ENCODE measurements at places on chromosomes 4 and X.

- DNase-seq: peak; percentile 37
Observed at GRCh38 chr4:153750197-153750817, 9.5 kb downstream of the RNF175 start.

GRCh38 chr4:185412412-185412811, 13.4 kb downstream of the UFSP2 start:
- DNase-seq: no peak

DNA sequence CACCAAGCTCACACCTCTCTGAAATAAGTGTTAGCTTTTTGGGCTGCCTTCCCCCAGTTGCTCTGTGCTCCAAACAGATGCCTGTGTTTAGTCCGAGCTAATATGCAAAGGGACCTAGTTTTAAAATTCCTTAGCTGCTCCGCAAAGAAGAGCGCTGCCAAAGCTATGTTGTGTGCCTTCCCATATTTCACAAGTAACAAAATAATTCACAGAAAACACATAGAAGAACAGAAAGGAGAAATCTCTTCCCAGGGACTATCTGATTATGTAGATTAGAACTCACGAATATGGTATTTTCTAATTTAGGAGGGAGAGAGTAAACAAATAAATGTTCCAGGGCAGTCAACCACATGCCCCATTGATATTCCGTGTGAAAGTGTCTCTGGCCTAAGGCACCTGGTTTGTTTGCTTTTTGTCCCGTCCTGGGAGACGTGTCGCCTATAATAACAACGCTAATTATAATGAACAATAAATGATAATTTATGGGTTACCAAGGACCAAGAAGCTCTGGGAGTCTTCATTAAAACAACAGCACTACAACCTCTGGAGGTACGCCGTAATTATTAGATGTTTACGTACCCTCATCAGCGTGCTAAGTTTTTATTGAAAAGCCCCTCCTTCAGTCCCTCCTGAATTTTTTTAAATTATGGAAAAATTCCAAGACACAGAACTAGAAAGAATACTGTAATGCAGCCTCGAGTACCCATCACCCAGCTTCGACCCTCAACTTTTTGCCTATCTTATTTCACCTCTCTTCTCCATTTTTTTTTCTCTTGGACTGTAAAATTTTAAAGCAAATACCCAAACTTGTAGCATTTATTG, 1.2 kb upstream of the CCNG2 start:
- DNase-seq: no peak

GRCh38 chrX:29617276-29617675, 598.1 kb upstream of the MAGEB2 start:
- no peak for DNase-seq

- no peak for DNase-seq
Observed at GRCh38 chr4:74031576-74031975, 6.9 kb downstream of the CXCL3 start.

DNA sequence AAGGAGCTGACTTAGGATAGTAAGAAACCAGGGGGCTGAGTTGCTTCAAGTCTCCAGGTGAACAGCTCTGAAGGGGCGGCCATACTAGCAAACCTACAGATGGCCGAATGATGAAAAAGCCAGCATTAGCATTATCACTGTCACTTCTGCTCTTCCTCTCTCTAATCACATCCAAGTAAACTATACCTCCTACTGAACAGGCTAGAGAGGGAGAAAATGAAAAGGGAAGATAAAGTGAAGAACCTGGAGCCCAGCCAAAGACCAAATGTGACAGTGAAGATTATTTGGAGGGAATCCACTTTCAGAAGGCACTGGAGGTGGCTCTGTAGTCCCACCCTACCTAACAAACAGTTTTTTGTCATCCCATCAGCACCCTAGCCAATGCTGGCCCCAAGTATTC, 50.4 kb upstream of the PRPS1 start:
- no peak for DNase-seq

- no peak for DNase-seq
Observed at GRCh38 chr4:68712207-68712606, 41.8 kb upstream of the UGT2B15 start.

DNA sequence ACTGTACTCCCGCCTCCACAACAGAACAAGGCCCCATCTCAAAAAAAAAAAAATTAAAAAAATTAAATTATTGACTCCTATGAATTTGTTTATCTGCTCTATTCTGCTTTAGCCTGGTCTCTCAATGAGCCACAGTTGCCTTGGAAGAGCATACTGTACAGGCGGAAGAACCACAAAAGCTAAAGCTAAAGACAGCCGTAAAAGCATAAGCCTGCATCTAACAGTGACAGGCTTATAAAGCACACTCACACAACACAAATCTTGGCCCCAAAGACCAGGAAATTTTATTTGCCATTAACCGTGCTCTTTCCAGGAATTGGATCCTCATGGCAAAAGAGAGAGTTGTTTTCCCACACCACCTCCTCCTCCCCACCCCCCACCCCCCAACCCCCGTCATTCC, 53.5 kb upstream of the KLF3 start:
- DNase-seq: no peak

GRCh38 chr4:81502564-81502963, 30.9 kb upstream of the RASGEF1B start:
- no peak for DNase-seq

- DNase-seq: no peak
Observed at GRCh38 chr4:89788206-89789072, 48.5 kb downstream of the SNCA start.

- no peak for DNase-seq
Observed at GRCh38 chrX:100606753-100607152, 22.0 kb downstream of the TNMD start.

DNA sequence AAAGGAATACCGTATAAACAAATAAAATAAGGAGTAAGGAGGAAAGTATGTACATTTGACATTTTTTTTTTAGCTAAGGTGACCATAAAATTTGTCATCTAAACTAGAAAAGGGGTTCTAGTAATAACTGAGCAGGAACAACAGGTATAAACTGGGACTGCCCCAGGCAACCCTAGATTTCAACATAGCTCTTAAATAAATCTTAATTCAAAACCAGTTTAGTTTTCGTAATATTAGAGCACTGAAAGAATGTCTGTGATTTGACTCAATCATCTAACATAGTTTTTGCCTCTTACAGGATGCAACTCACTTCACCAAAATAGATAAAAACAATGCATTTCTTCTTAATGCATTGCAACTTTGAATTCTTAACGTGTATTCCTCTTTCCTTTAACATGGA, 257.7 kb downstream of the ADAMTS3 start:
- DNase-seq: no peak

- DNase-seq: no peak
Observed at GRCh38 chr4:74838746-74839370, 44.5 kb upstream of the BTC start.

DNA sequence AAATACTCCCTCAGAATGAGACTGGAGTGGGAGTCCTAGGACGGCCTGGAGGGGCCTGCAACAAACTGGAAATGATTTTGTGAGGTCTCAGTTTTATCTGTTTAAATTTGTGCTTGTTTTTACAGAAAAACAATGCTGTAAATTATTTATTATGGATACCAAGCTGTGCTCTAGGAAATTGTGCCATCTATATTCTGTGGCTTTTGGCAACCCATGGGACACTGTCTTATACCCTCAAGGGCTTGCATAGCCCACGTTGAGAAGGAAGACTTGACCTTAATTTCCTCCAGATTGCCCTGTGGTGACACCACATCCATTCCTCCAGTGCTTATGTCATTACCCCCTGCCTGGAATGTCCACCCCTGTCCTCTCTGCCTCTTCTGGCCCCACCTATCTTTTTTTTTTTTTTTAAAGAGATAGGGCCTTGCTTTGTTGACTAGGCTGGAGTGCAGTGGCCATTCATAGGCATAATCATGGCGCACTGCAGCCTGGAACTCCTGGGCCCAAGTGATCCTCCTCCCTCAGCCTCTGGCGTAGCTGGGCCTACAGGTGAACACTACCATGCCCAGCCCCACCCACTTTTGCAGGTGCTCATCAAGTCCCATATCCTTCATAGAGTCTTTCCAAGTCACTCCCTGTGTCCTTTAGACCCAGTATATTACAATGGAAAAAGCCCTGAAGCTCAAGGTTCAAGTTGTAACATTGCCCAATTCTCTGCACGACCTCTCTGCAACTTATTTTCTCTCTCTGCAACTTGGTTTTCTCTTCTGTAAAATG, 77.4 kb downstream of the HPRT1 start:
- DNase-seq: no peak
